Mesenchymal stem cell (in vitro differentiated cells and primary cell): ENCODE measurements at places on chromosomes 2 and 18.

DNA sequence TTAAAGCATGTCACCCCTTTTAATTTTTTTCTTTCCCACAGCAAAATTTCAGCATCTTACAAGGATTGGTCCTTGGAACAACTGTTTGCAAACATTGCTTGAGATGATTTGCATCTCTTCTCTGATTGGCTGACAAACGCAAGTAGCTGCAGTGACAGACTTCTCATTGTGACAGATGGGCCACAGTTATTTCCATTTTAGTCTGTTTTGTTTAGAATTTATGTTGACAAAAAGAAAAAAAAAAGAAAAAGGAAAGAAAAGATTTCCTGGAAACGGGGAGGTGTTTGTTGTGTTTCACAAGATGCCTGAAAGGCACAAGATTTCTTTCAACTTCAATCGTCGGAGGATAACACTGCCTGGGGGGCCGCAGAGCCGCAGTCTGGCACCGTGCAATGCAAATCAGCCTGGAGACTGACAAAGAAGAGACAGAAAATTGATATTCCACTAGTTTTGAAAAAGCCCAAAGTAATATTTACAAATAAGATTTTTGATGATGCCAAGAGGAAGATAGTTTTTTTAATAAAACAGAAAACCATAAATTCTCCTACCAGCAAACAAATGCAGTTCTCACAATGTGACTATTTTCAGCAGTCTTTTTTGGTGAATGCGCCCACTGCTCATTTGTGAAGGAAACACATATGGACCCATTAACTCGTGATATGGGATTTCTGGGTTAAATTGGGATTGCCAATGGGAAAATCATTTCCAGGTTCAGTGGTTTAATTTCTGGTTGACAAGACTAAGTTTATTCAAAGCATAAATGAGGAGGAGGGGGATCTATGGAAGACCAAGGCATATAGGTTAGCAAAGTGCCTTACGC, 296.2 kb upstream of the SMIM21 start:
- no peak overlapping the region for H3K4me3 ChIP-seq
- H3K27ac ChIP-seq: no peak overlapping the region
- DNase-seq: no peak
- no peaks in the 10 kb centered on the region for H3K36me3 ChIP-seq

GRCh38 chr18:55587418-55588110, 428 bp downstream of the TCF4 start:
- no peaks in the 10 kb centered on the region for H3K36me3 ChIP-seq
- peak overlapping the region; percentile 84 for H3K4me3 ChIP-seq
- peaks cover 4% of the 10 kb centered on the region for H3K4me1 ChIP-seq
- peak; percentile 56 for DNase-seq
- H3K27me3 ChIP-seq: no peaks in the 10 kb centered on the region
- no peak overlapping the region for H3K27ac ChIP-seq

DNA sequence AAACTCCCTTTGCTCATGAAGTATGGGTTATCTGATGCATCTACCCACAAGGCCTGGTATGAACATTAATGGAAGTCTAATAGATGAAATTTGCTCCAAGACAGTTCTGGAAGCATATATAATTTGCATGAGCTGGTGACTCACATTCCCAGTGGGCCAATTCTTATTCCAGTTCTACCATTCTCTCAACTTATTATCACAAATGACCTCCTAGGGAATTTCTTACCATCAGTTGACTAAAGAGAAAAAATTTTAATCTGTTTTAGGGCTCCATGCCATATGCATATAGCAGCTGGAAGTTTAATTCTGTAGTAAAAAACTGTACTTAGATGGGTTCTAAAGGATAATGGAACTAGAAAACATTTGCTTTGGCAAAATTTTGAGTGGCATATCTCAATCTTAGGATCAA, 165.2 kb upstream of the COL3A1 start:
- H3K27ac ChIP-seq: no peak overlapping the region
- no peaks in the 10 kb centered on the region for H3K36me3 ChIP-seq
- peak; percentile 41 for DNase-seq
- no peaks in the 10 kb centered on the region for H3K27me3 ChIP-seq

GRCh38 chr2:30078521-30078920, 68.3 kb upstream of the YPEL5 start:
- H3K4me1 ChIP-seq: no peaks in the 10 kb centered on the region
- H3K27ac ChIP-seq: no peak overlapping the region
- no peaks in the 10 kb centered on the region for H3K36me3 ChIP-seq
- peaks cover 8% of the 10 kb centered on the region for H3K27me3 ChIP-seq

DNA sequence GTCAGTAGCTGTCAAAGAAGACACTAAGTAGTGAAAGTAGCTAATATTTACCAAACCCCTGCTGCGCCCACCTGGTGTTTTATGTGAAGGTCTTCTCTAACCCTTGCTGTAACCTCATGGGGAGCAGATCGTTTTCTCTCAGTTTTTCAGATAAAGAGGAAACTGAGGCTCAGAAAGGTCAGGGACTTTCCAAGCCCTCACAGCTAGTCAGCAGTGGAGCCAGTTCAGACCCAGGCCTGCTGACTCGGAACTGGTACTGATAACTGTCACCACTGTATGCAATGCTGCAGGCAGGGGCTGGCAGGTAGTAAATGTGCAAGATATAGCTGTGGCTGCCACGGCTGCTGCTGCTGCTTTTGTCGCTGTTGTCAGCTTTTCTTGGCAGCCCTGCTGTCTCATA, 69.1 kb downstream of the LRRFIP1 start:
- H3K27me3 ChIP-seq: no peaks in the 10 kb centered on the region
- peak overlapping the region; percentile 83 for H3K27ac ChIP-seq
- no peak overlapping the region for H3K4me3 ChIP-seq
- H3K36me3 ChIP-seq: peaks cover 3% of the 10 kb centered on the region
- H3K4me1 ChIP-seq: peaks cover 48% of the 10 kb centered on the region

GRCh38 chr2:176117823-176118371, 1.3 kb downstream of the HOXD10 start:
- peaks cover 88% of the 10 kb centered on the region for H3K27me3 ChIP-seq
- H3K4me1 ChIP-seq: peaks cover 20% of the 10 kb centered on the region
- DNase-seq: no peak
- H3K4me3 ChIP-seq: no peak overlapping the region
- no peaks in the 10 kb centered on the region for H3K36me3 ChIP-seq
- H3K27ac ChIP-seq: no peak overlapping the region
